ENCODE measurements at places on chromosomes 2 and 18.

DNA sequence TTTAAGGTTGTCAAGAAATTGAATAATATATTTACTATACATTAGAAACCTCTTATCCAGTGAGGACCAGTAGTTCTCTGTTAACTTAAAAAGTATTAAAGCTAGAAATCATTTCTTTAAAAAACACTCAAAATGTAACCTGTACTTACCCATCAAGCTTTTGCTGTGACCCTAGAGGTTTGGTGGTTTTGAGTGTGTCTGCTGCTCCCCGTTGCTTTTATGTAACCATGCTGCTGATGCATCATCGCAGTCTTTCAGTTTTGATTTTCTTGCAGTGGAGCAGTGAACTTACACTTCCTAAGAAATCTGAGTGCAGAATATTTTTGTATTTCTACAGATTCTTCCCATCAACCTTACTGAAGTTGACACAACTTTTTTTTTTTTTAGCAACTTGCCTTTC, 34.2 kb downstream of the MRPS9 start:
- no peak for DNase-seq

GRCh38 chr2:106540886-106541285, 53.7 kb downstream of the CD8B2 start:
- no peak for DNase-seq

DNA sequence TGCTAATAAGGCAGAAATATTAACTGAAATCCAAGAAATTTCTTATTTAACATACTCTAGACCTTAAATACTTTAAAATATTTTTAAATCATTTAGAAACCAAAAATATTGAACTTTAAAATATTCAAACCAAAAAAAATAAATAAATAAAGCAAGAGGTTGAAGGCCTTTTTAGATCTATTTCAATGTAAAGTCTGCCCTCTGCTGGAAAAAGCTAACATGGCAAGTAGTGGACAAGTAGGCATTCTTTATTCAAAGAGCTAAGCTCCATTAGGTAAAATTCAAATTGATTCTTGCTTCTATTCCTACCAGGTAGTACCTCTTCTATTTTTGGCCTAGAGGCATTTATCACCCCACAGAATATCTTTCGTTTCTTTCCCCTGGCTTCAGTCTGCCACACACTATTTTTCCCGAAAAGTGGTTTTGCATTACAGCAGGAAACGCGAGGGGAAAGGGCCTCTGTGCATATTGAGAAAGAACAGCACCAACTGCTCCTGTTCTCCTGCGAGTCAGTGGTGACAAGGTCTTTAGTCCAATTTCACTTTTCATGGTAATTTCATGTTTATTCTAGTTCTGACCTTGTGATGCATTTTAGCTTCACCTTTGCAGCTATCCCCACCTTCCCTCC, 20.4 kb downstream of the IFIH1 start:
- DNase-seq: peak; percentile 56

GRCh38 chr2:29753671-29754444, 167.5 kb downstream of the ALK start:
- no peak for DNase-seq

GRCh38 chr2:10141736-10142639, 19.4 kb downstream of the RRM2 start:
- DNase-seq: peak; percentile 22

DNA sequence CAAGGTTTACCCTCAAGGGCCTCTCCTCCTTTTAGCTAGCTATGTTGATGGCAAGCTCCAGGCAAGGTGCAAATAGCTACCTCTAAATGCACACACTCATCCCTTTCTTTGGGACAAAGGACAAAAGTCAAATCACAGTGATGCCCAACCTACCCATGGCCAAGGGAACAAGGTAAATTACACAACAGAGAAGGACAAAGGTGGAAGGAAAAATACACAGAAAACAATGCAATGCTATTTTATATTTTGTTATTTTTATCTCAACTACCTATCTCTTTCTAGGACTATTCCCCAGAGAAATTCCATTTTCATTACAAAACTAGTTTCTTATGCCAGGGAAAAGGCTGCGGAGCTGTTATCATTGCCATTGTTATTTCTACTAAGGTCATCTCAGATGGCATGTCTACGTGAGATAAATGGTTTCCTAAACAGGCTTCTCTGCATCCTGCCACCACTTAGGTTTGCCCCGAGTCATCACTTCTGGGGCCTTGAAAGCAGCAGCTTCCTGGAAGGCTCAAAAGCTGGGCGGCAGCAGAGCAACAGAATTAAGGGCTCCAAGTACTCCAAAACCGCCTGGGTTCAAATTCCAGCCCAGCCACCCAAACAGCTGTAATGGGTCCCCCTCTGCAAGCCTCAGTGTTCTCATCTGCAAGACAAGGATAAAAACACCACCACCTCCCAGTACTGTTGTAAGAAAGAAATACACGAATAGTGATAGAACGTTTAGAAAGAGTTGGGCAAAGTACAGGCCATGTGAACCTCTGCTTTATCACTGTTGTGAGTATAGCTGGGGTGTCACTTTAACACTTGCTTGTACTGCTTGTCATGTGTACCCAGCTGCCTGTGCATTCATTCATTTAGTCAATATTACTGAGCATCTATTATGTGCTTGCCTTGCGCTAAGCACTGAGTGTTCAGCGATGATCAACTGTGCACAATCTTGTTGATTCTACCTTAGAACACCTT, 20.9 kb downstream of the BCL2 start:
- DNase-seq: no peak

DNA sequence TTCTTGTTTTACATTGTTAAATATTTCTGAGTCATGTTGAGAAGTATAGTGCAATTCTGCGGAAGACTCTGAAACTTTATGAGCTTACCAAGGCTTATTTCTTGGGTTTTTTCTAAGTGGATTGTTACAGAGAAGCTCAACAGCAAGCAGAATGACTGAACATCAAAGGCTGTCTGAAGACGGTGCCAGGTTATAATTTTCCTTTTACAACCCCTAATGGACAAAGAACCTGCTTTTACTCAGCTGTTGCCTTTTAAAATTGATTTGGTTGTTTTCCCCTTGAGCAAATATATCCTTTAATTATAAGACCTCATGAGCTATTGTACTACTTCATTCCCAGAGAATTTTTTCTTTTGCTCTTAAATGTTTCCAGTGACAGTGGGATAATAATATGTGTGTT, 41.6 kb downstream of the LAMA3 start:
- no peak for DNase-seq

GRCh38 chr2:208083807-208084206, 40.5 kb downstream of the CRYGD start:
- DNase-seq: no peak

DNA sequence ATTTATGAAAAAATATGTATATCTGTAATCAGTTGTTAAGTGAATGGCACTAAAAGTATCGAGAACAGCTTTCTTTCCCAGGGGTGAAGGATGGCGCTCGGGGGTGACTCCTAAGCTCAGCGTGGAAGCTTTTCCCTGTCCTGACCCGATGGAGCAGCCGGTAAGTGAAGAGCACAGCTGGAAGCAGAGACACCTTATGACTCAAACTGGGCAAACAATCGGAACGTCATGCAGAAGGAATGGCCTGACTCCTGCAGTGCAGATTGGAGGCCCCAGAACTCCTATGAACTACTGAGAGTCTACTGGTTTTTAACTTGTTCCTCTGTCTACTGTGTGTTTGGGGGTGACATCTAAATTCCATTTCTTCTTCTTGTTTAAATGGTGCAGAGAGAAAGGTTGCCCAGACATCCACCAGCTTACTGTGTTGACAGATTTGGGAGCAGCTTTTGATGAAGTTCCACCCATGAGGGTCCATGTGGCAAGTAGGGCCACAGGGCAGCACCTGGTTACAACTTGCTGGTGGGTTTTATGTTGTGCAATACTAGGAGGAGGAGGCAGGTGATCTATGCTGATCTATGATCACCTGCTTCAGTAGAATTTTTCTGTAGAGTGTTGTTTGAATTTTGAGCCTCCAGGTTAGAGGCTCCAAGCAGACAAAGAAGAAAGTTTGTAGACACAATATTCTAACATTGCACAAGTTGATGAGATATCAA, 52.8 kb upstream of the TMEM182 start:
- peak; percentile 6 for DNase-seq

- no peak for DNase-seq
Observed at GRCh38 chr2:170827841-170828532, 11.3 kb downstream of the GAD1 start.

GRCh38 chr2:96663177-96663576, 20.6 kb downstream of the FER1L5 start:
- no peak for DNase-seq

GRCh38 chr2:100662866-100663265, 100.1 kb downstream of the PDCL3 start:
- no peak for DNase-seq

DNA sequence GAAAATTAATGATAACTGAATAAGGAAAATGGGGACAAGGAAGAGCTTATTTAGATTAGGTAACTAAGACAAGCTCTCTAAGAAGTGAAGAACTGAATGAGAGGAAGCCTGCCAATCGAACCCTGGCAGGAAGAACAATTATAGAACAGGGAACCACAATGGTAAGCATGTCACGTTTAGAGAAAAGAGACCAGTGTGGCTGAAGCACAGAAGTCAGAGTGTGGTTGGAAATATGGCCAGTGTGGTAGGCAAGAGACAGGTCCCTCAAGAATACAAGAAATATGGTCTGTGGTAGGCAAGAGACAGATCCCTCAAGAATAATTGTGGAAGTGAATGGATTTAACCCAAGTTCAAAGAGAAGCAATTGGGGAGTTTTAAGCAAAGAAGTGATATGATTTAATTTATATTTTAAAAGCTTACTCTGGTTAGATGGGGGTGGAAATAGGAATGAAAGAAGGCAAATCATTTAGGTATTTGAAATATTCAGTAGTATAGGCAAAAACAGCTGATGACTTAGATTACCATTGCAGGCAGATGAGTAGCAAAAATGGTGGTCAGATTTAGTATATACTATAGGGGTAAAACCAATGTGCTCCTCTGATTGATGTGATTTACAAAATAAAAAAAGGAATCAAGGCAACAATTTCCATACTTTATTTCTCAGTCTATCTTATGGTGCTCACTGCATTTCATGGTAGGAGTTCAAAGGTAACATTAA, 38.8 kb upstream of the ERMN start:
- DNase-seq: no peak

DNA sequence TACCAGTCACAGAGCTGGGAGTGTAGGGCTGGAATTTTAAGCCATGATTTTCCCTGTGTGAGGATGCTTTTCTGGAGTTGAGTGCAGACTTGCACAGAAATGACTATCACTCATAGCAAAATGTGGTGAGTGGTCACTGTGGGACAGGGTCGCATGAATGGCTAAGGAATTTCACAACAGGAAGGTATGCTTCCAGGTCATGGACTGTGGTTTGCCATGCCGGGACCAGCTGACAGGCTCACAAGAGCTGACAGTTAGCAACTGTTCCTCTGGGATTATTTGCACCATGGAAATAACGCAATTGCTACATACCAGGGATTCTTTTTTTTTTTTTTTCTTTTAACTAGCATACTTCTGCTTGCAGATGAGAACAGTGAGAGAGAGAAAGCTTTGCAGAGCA, 3.8 kb upstream of the UXS1 start:
- no peak for DNase-seq

- no peak for DNase-seq
Observed at GRCh38 chr18:361941-362310, 94.1 kb upstream of the THOC1 start.

- no peak for DNase-seq
Observed at GRCh38 chr18:28005164-28005563, 171.8 kb downstream of the CDH2 start.

DNA sequence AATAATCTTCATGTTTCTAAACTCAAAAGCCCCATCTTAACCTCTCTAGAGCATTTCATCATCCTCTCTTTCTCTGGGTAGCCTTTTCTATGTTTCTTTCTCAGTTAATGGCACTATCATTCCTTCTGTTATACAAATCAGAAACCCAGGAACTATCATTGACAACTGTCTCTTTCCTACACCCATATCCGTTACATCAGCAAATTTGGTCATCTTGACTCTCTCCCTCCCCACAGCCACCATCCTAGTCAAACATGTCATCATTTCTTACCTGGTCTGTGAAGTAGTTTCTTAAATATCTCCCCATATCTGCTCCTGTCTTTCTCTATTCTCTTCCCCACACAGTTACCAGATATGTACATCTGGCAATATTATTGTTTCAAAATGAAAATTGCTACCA, 62.8 kb downstream of the THSD7B start:
- DNase-seq: no peak

GRCh38 chr2:17482651-17483050, 35.6 kb downstream of the RAD51AP2 start:
- no peak for DNase-seq

GRCh38 chr18:9542924-9543323, 67.6 kb downstream of the RALBP1 start:
- no peak for DNase-seq

DNA sequence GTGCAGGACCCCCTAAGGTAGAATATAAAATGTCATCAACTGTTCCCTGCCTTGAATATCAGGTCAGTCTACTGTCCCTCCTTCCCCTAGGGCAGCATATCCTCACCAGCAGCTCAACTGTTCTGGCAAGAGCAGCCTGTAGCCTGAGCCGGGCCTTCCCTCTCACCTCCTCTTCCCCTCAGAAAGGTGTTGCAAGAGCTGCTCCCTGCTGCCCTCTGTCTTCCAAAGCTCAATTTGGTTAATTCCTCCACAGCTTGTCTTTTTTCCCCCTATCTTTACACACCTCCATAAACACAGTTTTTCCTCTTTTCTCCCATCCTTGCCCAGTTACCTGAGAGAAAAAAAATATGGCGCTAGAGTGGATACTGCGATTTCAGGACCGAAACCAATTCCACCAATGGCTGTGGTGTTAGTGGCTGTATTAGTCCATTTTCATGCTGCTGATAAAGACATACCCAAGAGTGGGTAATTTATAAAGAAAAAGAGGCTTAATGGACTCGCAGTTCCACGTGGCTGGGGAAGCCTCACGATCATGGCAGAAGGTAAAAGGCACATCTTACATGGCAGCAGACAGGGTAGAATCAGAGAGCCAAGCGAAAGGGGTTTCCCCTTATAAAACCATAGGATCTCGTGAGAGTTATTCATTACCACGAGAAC, 184.7 kb downstream of the MREG start:
- DNase-seq: peak; percentile 63

DNA sequence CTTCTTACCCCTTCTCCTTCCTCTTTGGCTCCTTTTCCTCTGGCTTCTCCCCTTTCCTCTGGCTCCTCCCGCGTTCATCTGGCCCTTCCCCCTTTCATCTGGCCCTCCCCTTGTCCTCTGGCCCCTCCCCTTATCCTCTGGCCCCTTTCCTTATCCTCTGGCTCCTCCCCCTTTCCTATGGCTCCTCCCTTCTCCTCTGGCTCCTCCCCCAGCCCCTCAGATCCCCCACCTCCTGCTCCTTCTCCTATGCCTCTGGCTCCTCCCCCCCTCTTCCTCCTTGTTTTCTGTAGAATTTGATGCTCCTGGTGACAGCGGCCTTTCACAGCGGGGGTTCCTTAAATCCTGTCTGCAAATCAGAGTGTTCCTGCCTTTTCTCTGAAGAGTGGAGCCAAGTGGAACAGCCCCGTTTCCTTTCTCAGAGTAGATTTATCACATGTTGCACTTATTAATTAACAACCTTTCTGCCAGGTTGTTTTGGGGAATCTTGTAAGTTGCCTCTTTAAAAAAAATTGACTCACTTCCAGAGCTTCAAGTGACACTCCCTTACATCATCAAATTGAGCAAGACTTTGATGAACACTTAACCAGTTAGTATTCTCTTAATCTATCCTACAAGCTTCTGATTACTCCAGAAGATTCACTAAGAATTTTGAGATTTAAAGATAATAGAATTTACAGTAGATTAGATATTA, 27.9 kb downstream of the FABP1 start:
- no peak for DNase-seq

Data from NCI-H510A treated with DMSO at 0.1 percent for 48 hours (cell line).